ENCODE measurements at places on chromosomes 11 and 22.

GRCh38 chr11:6576471-6577373 is 26.7 kb downstream of the RRP8 start:
- no peak for DNase-seq

DNA sequence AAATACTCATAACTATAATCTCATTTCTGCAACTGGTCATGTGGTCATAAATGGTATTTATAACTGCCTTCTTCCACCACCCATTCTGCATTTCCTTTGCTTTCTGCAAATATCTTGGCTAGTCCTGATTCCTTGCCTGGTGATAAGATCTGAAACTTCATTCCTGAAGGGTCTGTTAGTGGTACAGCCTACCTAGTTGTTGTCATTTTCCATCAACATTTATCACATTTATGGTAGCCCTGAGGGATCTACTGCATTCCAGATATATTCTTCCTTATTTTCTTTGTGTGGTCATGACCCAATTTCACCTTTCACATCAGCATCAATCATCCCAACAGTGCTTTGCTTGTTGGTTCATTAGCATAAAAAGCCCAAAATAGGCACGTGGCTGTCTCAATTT is 50.1 kb downstream of the DDX6 start:
- DNase-seq = no peak

GRCh38 chr11:10304495-10305261 is at the start of gene ADM:
ADM (plus strand) TSS chr11:10305073; CDS start chr11:10305701, 628 bp downstream.
- no peak for DNase-seq

DNA sequence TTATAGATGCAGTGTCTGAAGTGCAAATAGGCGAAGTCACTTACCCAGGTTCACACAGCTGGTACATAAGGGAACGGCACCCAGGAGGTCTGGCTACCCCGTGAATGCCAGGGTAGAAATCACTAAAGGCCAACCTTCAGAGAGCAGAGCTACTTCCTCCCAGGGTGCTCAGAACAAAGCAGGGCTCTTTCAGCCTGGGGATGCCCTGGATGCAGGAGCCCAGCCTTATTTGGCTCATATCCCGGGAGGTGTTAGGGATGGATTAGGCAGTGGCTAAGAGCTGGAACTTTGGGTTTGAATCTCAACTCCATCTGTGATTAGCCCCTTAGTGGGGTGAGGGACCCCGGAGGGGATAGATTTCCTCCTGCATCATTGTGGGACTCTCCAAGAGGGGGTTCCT is 33.1 kb upstream of the ASPHD2 start:
- DNase-seq = no peak

- no peak for DNase-seq
Observed at GRCh38 chr11:61108847-61109585, 6.7 kb downstream of the CD5 start.

GRCh38 chr11:61966734-61967115 is 709 bp downstream of the FTH1 start:
- DNase-seq = no peak

GRCh38 chr22:47278655-47279054 is 516.2 kb downstream of the TBC1D22A start:
- no peak for DNase-seq

GRCh38 chr11:68039526-68040086 is 781 bp downstream of the TCIRG1 start:
- no peak for DNase-seq

DNA sequence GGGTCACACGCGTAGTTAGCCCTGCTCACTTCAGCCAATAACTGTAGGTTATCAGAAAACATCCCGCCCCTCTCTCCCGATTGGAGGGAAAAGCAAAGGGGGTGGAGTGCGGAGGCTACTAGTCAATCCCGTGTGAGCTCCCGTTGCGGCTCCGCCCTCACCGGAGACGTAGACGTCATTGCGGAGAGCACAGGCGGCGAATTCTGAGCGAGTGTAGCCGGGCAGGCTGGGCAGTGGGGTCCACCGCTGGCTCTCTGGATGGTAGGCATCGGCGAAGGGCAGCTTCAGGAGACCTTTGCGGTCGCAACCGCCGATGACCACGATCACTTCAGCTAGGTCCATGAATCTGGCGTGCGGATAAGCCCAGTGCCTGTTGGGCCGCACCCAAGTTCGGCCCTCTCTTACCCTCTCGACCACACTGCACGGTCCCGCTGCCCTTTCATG is 4.7 kb downstream of the KLHL35 start:
- DNase-seq = no peak

DNA sequence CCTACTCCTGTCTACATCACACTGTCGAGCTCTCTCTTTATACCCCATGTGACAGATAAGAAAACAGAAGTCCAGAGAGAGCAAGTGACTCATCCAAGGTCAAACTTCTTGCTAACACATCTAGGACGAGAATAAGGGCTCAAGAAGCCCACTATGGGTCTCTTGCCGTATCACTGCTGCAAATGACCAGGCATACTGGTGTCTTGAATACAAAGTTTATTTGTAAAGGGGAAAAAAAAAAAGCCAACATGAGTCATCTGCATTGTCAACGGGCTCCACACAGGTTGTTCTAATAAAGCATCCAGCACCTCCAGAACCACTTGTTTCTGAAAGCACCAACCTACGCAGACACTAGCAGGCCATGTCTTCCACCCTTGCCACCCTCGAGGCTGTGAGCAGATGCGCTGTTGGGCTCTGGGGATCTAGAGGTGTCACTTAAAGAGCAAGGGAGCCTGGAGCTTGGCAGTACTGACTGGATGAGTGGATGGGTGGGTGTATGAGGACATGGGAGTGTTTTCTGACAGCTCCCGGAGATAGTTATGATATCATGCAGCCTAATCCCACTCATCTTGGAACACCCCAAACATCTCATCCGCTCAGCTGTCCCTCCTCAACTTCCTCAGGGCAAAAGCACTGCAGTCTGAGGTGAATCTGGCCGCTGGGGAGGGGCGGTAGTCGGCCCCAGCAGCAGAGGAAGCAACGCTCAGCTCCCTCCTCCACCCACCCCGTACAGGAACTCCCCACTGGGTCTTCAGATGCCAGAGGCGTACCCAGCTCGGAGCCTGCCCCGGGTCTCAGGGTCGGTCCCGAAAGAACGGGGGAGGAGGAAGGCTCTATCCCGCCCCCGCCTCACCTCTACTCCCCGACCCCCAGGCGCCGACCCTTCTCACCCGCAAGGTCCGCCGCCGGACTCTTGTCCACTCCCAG is 1.0 kb downstream of the SMCO4 start:
- no peak for DNase-seq

DNA sequence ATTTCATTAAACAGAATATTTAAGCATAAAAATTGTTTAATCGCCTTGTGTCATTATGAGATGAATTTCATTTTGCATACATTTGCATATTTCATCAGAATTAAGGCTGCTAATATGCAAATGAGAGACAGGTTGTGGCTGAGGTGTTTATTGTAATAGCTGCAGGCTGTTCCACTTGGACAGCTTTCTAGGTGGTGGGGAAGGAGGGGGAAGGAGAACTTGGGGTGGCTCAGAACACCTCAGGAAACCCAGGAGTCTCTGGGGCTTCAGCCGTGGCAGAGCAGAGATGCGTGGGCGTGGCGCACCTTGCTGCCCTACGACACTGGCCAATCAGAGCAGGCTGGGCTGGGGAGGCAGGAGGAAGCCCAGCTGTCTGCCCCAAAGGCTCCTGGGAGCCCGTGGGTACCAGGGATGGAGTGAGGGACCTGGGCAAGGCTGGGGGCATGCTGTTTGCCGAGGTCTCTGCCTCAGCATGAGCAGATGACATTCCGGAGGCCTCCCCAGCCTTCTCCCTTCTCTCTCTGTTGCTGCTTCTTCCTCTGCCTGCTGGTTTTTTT is 542.9 kb downstream of the MN1 start:
- DNase-seq = no peak

DNA sequence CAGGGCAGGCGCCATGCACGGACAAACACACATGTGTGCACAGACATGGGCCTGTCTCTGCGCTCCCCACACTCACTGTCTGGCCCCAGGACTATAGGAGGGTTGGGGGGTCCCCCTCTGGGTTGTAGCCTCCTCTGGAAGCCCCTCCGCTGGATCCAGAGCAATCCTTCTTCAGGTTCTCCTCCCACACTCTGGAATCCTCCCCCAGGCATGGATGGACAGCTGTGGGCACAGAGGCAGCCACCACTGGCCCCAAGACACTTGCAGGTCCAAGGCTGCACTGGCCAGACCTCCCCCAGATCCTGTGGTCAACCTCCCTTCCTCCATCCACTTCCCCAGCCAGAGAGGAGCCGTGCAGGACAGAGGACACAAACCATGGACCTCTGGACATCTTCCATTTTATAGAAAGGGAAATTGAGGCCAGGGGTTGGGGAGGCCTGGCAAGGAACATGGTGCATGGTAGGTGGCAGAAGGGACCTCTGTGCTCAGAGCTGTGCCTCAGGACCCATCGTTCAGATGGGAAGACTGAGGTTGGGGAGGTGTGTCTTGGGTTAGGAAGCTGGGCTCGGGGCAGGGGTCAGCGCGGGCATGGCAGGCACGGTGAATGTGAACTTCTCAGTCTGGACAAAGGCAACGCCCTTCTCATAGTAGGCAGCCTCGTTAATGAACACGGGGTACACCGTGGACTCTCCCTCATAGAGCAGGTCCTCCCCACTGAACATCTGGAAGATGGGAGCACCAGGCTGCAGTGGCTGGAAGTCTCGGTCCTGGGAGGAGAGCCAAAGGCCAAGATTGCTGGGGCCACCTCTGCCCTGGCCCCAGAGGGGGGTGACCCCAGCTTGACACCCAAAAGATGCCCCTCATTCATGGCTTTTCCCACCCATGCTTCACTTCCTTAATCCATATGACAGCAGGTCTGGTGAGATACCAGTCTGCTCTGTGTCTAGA is 2.9 kb upstream of the TBX10 start:
- DNase-seq = no peak

Data from activated CD4-positive, alpha-beta T cell treated with anti-CD3 and anti-CD28 coated beads, Interleukin-2, amount 50 U/mL, for 24 hours (primary cell).